ENCODE measurements at places on chromosomes 12 and 14.

DNA sequence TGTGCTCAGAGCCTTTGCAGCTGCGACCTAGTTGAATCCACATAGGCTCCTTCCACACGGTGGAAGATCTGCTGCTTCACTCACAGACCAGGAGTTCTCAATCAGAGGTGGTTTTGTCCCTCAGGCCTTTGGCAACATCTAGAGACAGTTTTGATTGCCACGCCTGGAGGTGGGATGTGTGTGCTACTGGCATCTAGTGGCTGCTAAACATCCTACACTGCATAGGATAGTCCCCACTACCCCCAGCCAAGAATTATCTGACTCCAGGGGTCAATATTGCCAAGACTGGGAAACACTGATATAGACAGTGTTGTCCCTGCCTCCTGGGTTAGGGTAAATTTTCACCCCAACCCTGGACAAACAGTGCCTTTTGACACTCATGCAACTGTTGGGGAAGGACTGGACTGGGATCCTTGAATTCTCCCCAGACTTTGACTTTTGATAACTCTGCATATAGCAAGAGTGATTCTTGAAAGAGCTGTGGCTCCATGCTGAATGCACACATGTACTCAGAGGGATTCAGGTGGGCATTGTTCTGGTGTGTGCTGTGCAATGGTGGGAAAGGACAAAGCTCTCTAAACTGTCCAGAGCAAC is 39.8 kb downstream of the BAZ2A start:
- no peak for DNase-seq

DNA sequence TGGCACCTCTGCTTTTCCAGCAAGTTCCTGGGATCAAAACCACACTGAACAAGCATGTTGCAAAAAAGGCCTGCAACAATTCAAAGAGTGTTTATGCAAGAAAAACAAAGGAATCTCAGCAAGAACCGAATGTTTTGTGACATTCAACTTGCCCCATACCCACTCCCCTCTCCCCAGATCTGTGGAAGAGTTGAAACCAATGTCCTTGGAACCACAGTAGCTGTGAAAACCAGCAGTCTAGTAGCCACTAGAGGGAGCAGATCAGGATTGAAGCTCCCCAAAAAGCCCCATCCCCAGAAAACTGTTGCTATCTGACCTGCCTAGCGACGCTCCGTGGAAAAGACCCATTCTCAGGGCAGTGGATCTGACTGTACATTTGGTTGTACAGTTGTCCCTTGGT is 27.1 kb downstream of the PRKAB1 start:
- no peak for DNase-seq

- DNase-seq, result no peak
These were observed 38.4 kb downstream of the FRS2 start for GRCh38 chr12:69508621-69509020.

- no peak for DNase-seq
These were observed 620 bp upstream of the NID2 start for GRCh38 chr14:52069307-52070050.

GRCh38 chr14:56199982-56200577 is 81.9 kb downstream of the PELI2 start:
- no peak for DNase-seq

- no peak for DNase-seq
These were observed 21.2 kb downstream of the TRIM9 start for GRCh38 chr14:51073731-51074130.

DNA sequence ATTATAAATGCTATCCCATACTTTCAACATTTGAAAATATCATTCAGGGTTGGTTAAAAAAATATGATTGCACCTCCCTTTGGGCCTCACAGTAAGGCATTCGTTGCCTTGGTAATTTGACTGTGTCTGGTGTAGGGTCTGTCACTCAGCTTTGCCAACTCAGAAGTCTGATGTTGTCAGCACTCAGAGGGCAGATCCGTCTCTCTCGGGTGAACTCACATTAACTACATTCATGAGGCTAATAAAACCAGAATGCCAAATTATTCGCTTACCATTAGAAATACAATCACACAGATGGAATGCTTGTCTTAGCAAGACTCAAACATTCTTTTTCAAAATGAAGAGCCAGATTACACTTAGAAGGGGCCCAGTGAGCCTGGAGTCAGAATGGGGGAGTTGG is 53.0 kb downstream of the NPAS3 start:
- no peak for DNase-seq

- no peak for DNase-seq
These were observed 45.2 kb upstream of the ISM2 start for GRCh38 chr14:77543637-77544334.

- DNase-seq, result no peak
These were observed 546.1 kb downstream of the SNAPC1 start for GRCh38 chr14:62308316-62308715.

DNA sequence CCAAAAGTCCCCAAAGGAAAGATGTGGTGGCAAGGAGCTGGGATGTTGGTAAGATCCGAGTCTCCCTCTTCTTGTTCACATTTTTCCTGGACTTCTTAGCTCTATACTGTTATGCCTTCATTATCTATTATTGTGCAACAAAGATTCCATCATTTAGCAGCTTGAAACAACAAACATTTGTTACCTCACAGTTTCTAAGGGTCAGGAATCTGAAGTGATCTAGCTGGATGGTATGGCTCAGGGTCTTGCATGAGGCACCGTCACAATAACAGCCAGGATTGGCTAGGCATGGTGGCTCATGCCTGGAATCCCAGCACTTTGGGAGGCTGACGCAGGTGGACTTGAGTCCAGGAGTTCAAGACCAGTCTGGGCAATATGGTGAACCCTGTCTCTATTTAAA is 51.1 kb upstream of the KRAS start:
- DNase-seq, result no peak

GRCh38 chr12:2226641-2227040 is 173.9 kb downstream of the CACNA1C start:
- DNase-seq, result no peak

DNA sequence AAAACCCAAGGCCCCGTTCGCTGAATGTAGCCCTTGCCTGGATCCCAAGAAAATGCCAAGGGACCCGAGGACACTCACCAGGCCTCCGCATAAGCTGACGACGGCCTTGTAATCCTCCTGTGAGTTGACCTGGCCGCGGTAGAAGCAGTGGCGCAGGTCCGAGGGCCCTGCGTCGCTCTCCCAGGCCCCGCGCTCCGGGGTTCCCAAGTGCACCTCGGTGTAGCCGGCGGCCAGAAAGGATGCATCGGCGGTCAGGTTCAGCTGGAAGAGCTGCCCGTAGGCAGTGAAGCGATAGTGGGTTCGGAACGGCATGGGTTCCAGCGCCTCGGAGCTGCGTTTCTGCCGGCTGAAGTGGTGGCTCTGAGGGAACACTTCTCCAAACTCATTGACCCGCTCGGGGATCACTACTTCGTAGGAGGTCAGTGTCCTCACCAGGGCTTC is 1.2 kb downstream of the ADAMTS20 start:
- DNase-seq, result no peak

GRCh38 chr12:113232840-113233585 is 11.7 kb downstream of the TPCN1 start:
- DNase-seq, result peak; percentile 54

- no peak for DNase-seq
These were observed at the start of gene IL26 for GRCh38 chr12:68225576-68226476. Gene IL26, minus strand, starts transcription at chr12:68225810. Its CDS starts 54 bp downstream, at chr12:68225756.
